Esophagus squamous epithelium (tissue), 5 donors: ENCODE measurements at places on chromosomes 7 and 10. TPM values are rescaled to one million over a fixed set of nuclear protein-coding genes. Genes with fewer than 3 reads are reported as not detected.

- no peak for DNase-seq
Observed at GRCh38 chr10:32981760-32982159, 23.7 kb upstream of the ITGB1 start.

Gene CPN1
- total RNA-seq: not detected

Gene PHYH
- total RNA-seq: 14.2 TPM

DNA sequence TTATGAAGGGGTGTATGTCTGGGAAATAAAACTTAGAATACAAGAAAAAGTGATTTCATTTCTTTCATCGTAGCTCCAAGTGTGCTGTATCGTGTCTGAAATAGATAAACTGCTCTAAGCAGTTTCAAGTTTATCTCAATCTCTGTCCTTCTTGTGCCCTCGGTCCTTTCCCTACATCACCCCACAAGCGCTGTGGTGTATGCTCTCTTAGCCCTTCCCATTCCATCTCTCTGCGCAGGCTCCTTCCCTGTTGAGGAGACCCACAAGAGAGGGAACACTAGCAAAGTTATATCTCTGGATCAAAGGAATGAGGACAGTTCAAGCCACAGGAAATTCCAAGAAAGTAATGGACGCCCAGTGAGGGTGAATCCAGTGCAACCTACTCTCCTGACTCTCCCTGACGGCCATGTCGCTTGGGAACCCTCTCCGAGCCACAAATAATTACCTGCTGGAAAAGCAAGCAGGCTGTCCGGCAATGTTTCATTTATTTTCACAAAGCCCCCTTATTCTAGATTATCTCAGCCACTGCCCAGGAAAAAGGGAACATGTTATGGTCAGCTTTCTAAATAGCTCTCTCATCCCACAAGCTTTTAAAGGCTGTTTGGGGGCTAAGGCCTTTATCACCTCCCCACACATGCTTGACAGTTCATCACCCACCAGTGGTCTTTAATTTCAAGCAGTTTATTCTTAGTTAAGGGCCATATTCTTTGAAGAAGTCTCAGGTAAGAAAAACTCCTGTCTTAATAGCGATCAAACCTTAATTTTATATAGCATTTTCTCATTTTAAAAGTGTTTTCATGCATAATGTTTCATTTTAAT, 34.8 kb downstream of the LRRC4 start:
- DNase-seq: no peak

DNA sequence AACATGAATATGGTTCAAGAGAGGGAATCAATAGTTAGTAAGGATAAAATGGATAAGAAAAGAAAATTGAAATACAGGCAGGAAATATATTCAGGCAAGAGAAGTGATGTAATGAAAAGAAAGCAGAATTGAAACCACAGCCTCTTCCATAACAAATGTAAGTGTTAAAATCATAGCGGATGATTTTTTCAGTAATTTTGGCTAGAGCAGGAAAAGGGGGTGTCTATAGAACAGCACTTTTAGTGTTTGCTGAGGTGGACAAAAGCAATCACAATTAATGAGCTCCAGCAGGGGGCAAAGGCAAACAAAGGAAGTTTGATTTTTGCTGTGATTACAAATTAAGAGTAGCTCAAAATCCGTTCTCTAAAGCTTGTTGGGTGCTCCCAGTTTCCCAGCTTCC, 79.0 kb downstream of the TRIL start:
- DNase-seq: no peak

Gene LIPA
- 25.2 TPM for total RNA-seq

Gene SPDYE3
- total RNA-seq: not detected

- DNase-seq: no peak
Observed at GRCh38 chr7:29881724-29882123, 75.4 kb downstream of the WIPF3 start.
